SK-N-SH (cell line): ENCODE measurements at places on chromosomes 7 and 10. TPM values are rescaled to one million over a fixed set of nuclear protein-coding genes. Genes with fewer than 3 reads are reported as not detected.
A peak's percentile ranks its signal among the peaks of the same experiment; 100 is the strongest.

DNA sequence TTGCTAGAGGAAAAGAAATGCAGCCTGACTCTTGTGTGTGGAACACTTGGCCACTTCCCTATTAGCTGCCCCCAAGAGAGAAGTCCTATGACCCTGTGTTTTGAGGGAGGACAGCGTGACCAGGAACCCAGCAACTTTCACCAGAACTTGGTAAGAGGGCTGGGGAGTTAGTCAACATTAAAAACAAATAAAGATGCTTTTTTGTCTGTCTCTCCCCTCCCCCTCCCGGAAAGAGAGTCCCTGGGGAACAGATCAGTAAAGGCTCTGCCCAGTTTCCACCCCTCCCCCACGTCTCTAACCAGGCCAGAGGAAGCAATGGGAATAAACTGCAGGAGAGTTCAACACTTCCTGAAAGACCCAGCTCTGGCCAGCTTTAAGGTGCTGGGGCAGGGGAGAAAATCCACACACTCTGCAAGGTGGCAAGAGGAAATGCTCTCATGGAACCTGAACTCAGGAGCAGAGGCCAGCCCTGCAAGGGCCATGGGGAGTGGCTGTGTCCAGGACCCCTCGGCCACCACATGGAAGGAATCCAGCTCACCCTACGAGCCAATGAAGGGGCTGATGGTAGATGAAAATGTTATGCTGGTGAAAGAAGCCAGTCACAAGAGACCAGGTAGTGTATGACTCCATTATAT lies 21.5 kb downstream of the SH3PXD2A start:
- no peak for DNase-seq

NUPR2 gene
- not detected in 2 replicates for polyA plus RNA-seq

DNA sequence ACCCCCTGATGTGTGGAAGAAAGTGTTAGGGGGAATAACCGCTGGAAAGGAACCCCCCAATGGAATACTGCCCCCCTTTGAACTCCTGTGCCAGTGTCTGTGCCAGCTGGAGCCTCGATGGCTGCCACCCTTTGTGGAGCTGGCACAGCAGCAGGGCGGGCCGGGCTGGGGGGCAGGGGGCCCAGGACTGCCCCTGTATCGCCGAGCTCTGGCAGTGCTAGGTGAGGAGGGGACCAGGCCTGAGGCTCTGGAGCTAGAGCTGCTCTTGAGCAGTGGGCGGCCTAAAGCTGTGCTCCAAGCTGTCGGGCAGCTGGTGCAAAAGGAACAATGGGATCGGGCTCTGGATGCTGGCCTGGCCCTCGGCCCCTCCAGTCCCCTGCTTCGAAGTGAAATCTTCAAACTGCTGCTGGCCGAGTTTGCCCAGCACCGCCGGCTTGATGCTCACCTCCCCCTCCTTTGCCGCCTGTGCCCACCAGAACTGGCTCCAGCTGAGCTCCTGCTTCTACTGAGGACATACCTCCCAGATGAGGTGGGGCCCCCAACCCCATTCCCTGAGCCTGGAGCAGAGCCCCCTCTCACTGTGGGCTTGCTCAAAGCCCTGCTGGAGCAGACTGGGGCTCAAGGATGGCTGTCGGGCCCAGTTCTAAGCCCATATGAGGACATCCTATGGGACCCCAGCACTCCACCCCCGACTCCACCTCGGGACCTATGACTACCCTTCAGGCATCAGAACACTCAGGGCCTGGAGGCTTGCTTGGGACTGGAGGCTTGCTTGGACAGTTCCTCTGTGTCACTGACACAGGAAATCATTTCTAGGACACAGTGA lies 2.2 kb downstream of the HPS6 start:
- no peak for DNase-seq

GRCh38 chr10:9260690-9261089 lies 1206.2 kb downstream of the GATA3 start:
- no peak for DNase-seq

PDE6C gene
- not detected in 2 replicates for polyA plus RNA-seq

DNA sequence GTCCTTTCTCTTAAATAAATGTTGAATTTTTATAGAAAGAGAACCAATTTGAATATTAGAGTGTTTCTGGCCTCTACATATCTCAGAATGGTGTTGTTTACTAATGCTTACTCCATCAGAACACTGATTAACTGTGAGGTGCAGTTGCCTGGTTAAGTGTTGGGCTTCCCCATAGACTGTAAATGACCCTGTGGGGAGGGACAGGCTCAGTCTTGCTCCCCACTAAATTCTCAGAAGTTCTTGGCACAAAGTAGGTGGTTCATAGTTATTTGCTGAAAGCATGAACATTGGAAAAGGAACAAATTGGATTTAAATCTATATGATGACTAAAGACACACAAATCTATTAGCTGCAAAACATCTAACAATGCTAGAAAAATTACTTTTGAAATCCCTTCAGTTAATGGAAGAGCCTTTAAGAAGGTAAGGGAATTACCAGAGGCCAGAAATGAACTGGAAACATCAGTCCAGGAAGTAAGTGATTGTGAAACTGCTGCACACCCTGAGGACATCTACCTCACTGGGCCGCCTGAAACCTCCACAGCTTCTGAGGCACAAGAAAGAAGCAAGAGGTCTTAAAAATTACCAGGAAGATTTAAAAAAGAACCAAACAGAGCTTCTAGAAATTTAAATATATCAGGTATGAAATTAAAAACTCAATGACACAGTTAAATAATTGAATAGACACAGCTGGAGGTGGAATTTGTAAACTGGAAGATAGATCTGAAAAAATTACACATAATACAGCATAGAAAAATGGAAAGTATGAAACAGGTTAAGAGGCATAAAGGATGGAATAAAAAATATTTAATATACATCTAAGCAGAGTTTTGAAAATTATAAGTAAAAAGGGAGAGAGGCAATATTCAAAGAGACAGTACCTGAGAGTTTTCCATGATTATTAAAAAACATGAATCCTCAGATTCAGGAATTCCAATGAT lies 17.8 kb upstream of the COMTD1 start:
- no peak for DNase-seq

- no peak for DNase-seq
Measured at GRCh38 chr7:27840760-27841364, 100.9 kb downstream of the TAX1BP1 start.

GRCh38 chr7:43954524-43955228 lies 28.4 kb downstream of the UBE2D4 start:
- peak; percentile 81 for DNase-seq

DNA sequence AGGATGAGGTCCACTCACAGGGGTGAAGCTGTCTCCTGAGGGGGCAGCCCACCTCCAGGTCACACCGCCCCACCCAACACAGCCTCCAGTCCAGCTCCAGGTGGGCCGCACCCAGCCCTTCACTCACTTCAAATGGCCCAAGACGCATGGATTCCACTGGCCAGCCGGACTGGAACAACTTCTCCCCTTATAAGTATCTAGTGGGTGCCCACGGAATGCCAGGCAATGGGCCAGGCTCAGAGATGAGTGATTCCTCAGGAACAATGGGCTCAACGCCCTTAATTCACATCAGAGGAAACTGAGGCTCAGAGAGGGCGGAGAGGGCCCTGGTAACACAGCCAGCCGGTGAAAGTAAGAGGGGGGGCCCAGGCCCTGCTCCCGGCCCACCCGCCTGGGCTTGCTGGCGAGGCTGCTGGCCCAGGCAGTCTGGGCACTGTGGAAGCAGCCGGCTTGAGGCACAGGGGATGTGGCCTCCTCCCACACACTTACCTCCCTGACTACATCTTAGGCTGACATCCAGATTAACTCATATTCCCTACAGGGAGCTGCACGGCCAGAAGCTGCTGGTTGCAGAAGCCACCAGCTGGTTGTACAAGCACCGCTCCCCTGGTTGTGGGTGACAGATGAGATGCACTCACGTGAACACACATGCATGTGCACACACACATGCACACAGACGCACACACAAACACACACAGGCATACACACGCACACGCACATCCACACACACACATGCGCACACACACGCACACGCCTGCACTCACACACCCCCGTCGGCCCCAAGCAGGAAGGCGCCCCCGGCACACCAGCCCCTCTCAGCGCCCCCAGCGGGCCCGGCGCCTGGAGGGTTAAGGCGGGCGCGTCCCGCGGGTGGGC lies 1.0 kb upstream of the FAM20C start:
- peak; percentile 69 for DNase-seq

- DNase-seq, result no peak
Measured at GRCh38 chr7:141190495-141190894, 116.6 kb downstream of the TMEM178B start.

CALU gene
- polyA plus RNA-seq, result 195 and 294 TPM in 2 replicates

GRCh38 chr10:3958472-3958996 lies 173.5 kb upstream of the KLF6 start:
- DNase-seq, result no peak

DNA sequence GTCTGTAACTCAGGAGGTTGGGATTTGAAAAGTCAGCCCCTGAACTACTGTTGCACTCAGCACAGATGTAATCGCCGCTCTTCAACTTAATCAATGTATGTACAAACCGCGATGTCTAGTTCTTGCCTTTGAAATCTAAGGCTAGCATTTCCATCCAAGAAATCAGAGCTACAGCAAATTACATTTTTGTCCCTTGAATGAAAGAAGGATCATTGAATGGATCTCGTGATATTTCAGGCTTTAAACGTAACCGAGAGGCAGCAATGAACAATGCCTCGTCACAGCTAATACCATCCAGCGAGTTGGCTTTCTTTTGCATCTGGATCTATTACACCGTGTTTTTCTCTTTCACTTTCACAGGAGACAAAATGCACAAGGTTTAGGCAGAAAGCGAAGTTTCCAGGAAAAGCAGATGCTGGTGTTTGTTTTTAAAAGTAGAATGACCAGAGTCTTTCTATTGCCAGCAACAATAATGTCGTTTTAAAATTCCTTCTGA lies 5.5 kb downstream of the SKIDA1 start:
- DNase-seq, result no peak

DNA sequence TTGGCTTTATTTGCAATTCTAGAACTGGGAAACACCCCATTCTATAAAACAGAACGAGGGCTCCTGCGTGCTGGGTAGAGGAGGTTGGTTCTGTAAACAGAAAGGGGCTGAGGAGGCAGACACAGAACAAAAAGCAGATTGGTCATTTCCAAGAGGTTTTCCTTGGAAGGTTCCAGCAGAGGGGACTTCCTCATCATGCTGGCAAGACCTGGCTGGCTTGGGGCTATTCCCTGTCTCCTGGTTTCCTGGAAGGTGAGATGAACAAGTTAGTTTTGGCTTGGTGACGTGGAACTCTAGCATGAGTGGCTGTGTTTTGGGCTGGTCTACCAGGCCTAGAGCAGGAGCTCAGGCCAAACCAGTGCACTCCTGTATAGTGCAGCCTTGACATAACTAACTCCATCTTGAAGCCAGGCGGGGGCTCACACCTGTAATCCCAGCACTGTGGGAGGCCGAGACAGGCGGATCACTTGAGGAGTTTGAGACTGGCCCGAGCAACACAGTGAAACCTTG lies 26.1 kb upstream of the DNAJB6 start:
- peak; percentile 5 for DNase-seq
